ENCODE measurements at places on chromosomes 12 and 14.

GRCh38 chr12:82456633-82457032, 98.3 kb downstream of the METTL25 start:
- no peak for DNase-seq

DNA sequence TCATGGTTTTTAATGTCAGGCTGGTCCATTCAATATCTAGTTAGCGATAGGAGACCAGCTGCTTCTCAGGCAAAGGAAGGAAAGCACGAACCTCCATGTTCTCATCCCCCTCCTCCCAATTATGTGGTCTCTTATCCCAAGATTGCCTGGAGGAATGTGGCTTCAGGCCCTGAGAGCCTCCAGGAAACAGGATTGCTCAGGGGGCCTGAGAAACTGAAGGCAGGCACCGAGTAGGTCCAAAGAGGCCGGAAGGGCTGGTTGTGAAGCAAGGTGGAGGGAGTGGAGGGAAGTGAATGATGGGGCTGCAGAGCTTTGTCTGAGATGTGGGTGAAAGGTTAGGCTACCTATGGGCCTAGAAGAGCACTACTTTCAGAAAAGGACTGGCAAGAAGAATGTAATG, 188.2 kb upstream of the DDHD1 start:
- DNase-seq: no peak

GRCh38 chr12:107759410-107759809, 1.5 kb downstream of the PRDM4 start:
- no peak for DNase-seq

DNA sequence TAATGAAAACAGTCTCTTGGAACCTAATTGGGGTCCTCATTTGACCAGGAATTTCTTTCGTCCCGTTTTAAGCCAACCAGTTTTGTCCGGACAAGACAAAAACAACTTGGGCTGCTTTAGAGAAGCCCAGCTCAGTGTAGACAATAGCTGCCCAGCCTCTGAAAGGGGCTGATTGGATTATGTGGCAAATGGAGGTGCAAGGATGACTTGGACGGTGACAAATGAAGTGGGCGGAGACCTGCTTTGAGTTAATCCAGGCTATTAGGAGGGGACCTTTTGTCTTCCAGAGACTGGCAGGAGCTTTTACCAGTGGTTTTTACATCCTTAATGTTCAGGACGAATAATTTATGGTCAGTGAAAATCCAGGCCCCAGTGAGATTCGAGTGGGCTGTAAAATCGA, 4.8 kb downstream of the MEG3 start:
- DNase-seq: no peak

- DNase-seq: no peak
These were observed 5.1 kb downstream of the GPRC5D start for GRCh38 chr12:12946686-12947355.

DNA sequence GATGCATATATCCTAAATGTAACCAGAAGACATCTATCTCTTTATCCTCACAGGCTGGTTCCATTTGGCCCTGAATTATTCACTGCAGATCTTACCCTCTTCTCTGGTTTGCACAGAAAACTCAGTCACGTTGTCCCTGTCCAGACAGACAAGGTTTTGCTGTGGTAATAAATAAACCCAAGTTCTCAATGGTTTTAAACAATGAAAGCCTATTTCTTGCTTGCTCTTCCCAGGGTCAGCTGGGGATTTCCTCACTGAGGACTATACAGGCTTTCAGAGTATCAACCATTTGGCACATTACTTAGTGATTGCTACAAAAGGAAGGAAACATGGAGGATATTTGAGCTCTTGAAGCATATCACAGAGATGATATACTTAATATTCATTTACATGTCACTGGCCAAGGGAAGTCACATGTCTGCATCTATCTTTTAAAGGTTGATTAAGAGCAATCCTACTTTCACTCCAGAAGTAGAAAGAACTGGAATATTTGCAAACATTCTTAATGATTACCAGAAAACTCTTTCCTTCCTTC, 24.4 kb upstream of the E2F7 start:
- no peak for DNase-seq

DNA sequence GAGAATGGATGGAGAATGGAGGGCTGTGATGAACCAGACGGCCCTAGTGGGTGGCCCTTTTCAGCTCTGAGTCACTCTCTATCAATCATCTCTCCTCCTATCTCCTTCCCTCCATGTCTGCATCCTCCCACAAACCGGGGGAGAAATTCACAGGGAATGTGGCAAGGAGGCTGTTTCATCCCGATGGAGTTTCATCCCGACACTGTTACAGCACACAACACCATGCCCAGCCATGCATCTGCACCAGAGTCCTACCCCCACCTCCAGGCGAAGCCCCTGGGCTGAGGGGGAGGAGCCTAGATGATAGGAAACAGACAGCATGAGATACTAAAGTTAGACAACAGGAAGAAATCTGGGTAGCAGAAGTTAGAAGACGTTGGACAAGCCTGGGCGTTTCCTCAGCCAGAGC, 20.8 kb downstream of the SLC8B1 start:
- DNase-seq: no peak

DNA sequence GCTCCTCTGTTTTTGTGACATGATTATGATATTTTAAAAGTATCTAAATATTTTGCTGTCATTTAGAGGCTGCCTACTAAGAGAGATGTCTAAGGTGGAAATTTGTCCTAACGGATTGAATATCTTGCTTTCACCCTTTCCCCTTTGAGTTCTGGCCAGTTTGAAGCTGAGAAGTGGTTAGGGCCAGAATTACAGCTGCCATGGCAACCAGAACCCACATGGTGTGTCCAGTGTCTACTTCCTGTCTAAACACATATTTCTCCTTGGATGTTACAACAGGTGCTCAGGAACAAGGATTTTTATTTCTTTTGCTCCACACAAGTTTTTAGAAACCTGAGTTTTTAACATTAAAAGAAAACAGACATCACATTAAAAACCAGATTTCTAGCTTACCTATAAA, 335.1 kb upstream of the OR4E1 start:
- DNase-seq: no peak

DNA sequence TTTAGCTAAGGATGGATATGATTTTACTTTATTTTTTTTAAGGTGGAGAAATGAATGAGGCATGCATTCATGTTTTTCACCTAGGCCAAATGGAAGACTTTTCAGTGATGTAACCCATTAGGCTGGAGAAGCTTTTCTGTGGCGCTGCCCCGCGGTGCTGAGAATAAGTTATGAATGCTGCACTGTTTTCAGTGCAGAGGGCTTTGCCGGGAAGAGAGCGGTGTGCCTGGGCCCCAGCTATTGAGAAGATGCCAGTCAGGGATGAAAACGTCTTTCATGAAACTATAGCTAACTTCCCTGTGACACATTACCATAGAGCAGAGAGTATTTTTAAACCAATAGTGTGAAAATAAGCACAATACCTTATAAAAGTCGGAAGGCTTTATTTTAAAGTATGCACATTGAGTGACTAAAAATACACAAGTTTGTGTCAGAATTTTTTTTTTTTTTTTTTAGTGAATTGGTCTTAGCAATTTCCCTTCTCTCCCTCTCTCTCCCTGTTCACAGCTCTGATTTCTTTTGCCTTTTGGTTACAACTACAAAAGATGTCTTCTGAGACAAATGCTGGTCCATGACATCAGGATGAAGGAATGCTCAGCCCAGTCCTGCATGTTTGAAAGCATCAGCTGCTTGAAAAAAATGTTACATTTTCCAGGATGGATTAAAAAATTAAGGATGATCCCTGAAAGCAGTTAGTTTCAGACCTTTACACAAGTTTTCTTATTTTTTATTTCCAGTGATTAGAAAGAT, 48.3 kb downstream of the NPAS3 start:
- DNase-seq: no peak

GRCh38 chr14:67567654-67568053, 32.4 kb downstream of the PIGH start:
- DNase-seq: no peak

DNA sequence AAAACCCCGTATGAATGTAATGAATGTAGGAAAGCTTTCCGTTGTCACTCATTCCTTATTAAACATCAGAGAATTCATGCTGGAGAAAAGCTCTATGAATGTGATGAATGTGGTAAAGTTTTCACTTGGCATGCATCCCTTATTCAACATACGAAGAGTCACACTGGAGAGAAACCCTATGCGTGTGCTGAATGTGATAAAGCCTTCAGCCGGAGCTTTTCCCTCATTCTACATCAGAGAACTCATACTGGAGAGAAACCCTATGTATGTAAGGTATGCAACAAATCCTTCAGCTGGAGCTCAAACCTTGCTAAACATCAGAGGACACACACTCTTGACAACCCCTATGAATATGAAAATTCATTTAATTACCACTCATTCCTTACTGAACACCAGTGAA, 23.8 kb downstream of the ZNF891 start:
- DNase-seq: no peak

GRCh38 chr14:20428010-20428365, 8.0 kb downstream of the KLHL33 start:
- DNase-seq: no peak

DNA sequence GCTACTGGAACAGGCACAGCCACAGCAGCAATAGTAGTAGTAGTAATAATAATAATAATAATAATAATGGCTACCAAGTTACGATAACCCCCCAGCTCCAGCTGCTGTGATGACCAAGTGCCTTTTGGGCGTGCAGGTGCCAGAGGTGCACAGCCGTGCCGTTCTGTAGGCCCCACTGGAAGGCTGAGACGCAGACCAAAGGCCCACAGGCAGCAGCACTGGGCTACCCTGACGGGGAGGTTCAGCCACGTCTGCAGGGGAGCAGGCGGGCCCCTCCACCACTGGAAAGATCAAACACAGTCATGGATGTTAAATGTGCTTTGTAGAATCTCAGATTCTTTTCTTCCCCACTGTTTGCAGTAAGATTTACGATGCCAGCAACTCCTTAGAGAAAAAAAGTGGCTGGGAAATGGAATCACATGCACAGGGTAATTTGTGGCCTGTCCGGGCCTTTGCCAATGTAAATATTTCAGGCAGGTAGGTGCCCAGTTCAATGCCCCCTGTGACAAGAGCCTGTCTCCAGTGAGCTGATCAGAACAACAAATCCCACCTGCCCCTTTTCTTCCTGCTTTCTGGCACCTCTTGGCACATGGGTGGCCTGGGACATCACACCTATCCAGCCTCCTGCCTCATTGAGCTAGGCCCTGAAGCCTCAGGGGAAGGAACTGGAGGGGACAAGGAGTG, 32.6 kb downstream of the CCDC85C start:
- DNase-seq: no peak

GRCh38 chr12:67434671-67435370, 165.7 kb downstream of the CAND1 start:
- DNase-seq: no peak

GRCh38 chr14:101743701-101744100, 17.8 kb upstream of the PPP2R5C start:
- DNase-seq: no peak

DNA sequence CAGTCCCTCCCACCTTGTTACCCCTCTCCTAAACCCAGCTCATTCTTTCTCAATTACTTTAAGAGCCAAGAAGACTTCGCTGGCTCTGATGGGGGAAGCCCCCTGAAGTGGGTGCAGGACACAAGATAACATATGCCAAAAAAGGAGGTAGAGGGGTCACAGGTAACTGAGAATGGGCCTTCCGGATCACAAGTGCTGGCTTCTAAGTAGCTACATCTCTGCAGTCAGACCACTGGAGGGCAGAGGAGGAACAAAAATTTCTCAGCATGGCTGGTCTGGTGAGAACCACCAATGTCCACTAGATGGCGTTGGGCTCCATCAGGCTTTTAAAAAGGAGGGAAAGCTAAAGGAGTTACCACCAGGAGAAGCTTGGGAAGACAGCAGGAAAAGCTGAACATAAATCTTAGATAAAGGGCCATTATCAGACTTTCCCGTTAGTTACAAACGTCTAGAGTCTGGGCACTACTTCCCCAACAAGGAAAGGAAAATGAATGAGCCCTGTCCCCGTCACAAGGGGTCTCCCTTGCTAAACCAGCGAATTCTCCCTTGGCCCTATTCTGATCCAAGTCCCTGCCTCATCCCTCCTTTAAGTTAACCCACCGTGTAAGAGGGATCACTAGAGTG, 11.6 kb upstream of the CDH24 start:
- peak; percentile 61 for DNase-seq

DNA sequence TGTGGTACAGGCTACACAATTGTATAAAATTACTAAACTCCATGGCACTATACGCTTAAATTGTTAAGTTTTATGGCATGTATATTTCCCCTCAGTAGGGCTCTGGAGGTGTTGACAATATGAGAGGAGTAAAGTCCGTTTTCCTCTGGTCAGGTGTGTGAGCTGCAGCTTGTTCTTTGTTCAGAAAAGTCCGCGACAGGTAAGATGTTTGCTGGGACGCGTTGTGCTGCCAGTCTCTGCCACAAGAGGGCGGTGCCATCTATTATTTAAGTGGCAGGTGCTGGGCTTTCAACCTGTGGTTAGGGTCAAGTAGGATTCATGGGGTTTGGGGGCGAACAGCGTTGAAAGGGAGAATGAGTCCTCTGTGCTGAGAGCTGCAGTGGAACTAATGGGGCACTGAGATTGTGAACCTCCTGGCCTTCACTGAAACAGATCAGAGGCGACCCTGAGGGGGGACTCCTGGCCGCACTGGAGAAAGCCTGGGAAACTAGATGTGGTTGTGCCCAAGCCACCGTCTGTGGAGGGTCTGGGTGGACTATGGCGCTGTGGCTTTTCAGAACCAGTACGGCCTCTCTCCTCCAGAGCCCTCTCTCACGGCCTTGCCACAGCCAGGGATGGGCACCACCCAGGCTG, 179.0 kb downstream of the SLC15A4 start:
- no peak for DNase-seq

GRCh38 chr12:127340381-127340780, 926.6 kb upstream of the TMEM132C start:
- no peak for DNase-seq

DNA sequence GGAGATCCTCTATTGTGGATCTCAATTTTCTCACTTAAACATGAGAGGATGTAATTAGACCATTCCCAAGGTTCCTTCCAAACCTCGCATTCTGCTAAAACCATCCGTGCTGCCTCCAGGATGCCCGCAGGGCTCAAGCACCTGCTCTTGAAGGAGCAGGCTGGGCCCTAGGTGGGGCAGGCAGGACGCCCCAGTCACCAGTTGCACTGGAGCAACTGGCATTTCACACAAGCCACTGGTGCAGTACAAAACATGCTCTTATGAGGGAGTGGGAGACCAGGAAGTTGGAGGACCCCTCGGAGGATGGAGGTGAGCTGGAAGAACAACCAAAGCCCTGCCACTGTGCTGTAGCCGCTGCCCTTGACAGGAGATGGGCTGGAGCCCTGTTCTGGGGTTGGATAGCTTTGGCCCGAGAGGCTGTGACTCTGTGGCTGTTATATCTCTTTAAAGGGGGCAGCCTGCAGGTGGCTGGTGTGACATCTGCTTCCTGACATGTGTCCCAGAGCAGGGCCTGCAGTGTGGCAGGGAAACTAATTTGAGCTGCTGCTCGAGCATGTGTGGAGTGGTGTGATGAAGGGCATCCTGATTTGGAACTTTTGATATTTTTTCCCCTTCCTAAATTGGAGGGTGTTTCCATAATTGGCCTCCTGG, 122.2 kb downstream of the CRACR2A start:
- no peak for DNase-seq

GRCh38 chr12:89695100-89695499, 13.5 kb downstream of the ATP2B1 start:
- DNase-seq: no peak

- no peak for DNase-seq
These were observed 5.5 kb upstream of the ITPK1 start for GRCh38 chr14:93121030-93121834.

GRCh38 chr12:96094201-96094600, 58.8 kb upstream of the LTA4H start:
- no peak for DNase-seq

- DNase-seq: no peak
These were observed 50.7 kb upstream of the KCNC2 start for GRCh38 chr12:75260316-75260715.

GRCh38 chr14:67559639-67560038, 26.5 kb downstream of the PLEKHH1 start:
- DNase-seq: no peak

- DNase-seq: no peak
These were observed 1014.1 kb downstream of the TMTC2 start for GRCh38 chr12:83700838-83701237.
